ENCODE measurements at places on chromosomes 7 and 10.

DNA sequence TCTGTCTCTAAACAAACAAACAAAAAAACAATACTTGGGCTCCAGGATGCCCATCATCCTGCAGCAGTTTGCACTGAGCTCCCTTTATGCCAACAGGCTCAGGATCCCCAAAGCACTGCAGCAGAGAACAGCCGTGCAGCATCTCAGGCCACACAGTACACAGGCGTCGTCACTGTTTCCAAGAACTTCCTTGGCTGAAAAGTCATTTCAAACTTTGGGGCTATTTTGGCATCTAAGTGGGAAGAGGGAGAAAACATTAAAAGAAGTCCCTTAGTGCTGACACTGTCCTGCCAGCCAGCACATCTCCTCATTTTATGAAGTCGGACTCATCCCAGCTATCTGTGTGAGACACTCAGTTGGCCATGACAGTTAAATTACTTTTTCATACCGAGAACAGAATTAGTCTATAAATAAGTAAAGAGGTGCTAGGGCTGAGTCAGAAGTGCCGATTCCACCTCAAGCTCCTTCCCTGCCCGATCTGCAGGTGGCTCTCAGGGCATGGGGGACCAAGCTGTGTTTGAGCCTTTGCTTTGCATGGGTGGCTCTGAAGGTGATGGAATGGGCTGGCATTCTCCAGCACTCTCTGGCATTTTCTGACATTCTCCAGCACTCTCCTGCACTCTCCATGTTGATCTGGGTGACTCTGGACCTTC is 68.5 kb downstream of the PTPRN2 start:
- no peak for DNase-seq

DNA sequence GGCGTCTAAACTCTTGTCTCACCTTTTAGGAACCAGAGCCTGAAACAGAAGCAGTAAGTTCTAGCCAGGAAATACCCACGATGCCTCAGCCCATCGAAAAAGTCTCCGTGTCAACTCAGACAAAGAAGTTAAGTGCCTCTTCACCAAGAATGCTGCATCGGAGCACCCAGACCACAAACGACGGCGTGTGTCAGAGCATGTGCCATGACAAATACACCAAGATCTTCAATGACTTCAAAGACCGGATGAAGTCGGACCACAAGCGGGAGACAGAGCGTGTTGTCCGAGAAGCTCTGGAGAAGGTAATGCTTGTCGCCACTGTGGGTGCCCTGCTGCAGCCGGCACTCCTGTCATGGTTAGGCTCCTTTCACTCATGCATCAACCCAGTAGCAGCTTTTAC is 113.1 kb downstream of the ZMYND11 start:
- DNase-seq, result no peak

GRCh38 chr7:22469371-22470143 is 30.4 kb downstream of the STEAP1B start:
- no peak for DNase-seq

DNA sequence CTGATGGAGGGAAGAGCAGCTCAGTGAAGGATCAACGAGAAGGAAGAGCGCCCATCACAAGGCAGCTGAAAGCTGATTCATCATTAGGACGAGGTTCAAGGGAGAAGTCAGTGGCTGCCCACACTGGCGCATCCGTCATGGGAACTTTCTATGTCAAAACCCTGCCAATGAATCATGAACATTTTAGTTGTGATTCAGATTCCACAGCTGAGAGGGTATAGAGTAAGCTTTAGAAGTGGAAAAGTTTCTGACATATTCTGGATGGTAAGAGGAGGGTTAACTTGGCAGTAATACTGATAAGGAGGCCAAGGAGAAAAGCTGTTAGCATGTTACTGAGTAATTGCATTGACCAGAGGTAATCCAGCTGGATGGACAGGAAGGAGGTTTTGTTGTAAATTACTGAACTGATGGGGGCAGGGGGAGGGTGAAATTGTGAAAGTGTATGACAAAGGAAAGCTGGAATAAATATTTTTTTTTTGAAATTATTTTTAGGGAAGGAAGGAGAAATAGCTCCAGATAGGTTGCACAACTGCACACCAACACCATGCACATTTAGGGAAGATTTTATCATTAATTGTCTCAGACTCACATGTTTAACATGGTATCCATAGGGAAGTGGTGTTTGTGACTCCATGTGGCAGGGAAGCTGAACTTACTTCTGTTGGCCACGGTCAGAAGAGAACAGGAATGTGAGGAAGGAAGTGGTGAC is 78.3 kb upstream of the NRP1 start:
- no peak for DNase-seq

DNA sequence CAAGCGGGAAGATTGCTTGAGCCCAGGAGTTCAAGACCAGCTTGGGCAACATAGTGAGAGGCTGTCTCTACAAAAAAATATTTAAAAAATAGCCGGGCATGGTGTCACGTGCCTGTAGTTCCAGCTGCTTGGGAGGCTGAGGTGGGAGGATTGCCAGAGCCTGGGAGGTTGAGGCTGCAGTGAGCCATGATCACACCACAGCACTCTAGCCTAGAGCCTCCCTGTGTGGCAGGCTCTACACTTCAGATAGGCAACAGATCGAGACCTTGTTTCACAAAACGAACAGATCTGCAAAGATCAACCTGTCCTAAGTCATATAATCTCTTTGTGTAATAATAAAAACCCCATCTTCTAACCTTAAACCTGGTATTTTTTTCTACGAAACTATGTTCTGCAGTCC is 76.8 kb downstream of the PTEN start:
- no peak for DNase-seq

DNA sequence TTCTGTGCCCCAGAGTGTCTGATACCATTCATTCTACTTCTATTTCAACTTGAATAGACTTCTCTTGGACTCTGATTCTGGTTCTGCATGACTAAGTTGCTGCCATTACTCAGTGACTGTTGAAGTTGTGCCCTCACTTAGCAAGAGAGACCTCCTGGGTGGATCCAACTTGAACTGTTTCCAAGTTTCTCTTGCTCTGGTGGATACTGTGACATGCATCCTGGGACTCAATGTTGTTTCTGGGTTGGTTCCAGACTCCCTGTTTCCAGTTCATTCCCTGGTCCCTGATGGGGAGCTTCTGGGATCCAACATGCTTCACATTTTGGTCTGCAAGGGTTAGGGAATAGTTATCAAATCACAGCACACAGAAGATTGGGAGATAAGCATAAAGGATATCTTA is 26.2 kb upstream of the PRPF18 start:
- DNase-seq, result no peak

DNA sequence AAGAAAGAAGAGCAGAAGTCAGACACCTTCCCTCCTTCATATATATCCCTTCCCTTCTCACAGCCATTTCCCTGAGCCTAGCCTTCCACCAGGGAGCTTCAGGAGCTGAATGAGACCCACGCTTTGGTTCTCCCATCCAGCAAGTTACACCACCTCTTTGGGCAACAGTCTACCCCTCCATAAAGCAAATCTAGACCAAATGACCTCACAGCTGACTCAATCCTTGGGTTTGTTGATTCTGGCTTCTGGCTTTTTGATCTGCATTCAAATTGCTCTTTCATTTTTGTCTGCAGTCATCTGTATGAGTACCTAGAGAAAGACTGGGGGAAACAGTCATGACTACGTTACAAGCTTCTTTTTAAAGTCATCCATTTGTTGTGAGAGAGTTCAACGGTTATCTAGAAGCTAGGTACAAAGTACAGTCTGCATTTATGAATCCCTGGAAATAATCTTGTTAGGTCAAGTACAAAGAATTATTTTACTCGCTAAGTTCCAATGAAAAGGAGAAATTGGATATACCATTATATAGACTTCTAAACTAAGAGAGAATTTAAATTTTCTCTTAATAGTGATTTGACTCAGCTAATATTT is 86.3 kb downstream of the RAB11FIP2 start:
- no peak for DNase-seq

DNA sequence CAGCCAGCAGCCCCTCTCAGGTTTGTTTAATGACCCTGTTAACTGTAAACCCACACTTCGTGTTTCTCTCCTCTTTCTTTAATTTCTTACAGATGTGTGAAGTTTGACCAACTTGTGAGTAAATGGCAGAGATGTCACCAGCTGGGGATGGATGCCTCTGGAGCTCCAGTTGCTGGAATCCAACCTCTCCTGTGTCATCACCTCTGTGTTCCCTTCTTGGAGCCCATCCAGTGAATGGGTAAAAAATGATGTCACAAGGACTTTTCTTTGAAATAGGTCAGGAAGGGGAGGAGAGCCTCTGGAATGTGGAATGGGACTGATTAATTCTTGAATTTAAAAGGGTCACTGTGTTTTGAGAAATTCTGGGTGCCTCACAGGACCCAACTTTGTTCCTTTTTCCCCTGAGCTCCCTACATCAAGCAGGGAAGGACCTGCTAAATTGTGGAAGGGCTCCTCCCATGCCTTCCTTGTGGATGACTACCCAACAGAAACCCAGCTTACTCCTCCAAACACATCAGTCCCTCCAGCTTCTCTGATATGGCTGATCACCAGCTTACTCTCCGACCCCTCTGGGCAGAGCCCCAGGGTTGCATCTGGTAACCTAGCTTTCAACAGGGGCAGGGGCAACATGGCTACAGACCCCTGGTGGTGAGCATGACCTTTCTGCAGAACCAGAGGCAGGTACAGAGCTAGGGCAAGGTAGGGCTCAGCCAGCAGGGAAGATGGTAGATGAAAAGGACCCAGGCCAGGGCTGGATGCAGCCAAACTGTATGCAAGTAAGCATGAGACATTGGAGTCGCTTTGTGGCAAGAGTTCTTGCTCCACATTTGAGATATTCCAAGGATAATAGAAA is 67.5 kb downstream of the STRA8 start:
- DNase-seq, result no peak

DNA sequence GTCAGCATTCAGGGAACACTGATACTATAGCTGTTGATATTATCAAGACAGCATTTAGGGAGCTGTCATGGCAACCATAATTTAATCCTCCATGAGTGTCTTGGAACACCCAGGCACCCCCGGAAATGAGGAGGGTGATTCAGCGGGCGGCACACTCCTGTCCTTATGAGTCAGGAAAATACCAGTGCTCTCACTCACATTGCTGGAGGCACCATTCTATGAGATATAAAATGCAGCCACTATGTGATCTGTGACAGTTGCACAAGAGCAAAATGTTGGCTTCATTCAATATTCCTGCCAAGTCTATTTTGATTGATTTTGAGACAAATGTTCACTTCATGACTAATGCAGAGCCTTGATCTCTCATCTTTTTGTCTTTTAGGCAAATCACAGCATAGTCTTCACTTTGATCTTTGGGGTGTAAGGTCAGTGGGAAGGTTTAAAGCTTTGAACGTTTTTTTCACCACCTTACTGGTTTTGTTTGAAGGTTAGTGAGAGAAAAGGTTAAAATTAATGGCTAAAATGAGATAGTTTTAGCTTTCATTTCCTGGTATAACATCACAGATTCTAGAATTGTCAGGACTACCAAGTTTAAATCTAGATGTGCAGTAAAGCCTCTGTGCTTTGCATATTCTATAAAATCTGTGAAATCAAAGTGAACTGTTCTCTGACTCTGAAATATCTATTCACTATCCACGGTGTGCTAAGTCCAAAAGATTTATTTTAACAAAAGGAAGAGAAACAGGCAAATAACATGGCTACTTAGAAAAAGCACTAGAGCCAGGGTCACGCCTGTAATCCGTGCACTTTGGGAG is 12.4 kb upstream of the ARHGAP12 start:
- no peak for DNase-seq

- DNase-seq, result no peak
These were observed 129.6 kb upstream of the CCDC6 start for GRCh38 chr10:60035984-60036383.

- no peak for DNase-seq
These were observed 44.9 kb downstream of the IL6 start for GRCh38 chr7:22771872-22772228.

GRCh38 chr10:43912469-43912868 is 263.8 kb upstream of the ZNF32 start:
- no peak for DNase-seq

GRCh38 chr10:68239596-68240150 is 7.8 kb upstream of the ATOH7 start:
- DNase-seq, result no peak

DNA sequence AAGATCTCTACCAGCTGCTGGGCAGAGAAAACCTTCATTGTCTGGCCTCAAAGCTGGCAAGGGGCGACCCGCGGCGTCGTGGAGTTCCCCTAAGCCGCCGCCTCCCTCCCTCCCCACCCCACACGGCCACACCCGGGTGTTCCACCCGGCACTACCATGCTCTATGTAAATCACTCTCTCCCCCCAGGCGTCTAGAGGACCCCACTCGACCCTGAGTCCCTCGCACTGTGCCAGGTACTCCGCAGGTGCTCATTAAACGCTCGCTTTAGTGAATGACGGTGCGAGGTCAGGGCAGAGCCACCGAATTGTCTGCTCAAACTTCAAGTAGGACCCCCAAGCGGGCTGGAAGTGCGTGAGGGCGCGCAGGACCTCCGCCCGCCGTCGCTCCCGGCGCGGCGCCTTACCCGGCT is 628 bp downstream of the PARP12 start:
- DNase-seq, result peak; percentile 50

GRCh38 chr10:8508882-8509281 is 454.4 kb downstream of the GATA3 start:
- DNase-seq, result no peak

- DNase-seq, result no peak
These were observed 3.9 kb downstream of the HIP1 start for GRCh38 chr7:75734586-75735458.

DNA sequence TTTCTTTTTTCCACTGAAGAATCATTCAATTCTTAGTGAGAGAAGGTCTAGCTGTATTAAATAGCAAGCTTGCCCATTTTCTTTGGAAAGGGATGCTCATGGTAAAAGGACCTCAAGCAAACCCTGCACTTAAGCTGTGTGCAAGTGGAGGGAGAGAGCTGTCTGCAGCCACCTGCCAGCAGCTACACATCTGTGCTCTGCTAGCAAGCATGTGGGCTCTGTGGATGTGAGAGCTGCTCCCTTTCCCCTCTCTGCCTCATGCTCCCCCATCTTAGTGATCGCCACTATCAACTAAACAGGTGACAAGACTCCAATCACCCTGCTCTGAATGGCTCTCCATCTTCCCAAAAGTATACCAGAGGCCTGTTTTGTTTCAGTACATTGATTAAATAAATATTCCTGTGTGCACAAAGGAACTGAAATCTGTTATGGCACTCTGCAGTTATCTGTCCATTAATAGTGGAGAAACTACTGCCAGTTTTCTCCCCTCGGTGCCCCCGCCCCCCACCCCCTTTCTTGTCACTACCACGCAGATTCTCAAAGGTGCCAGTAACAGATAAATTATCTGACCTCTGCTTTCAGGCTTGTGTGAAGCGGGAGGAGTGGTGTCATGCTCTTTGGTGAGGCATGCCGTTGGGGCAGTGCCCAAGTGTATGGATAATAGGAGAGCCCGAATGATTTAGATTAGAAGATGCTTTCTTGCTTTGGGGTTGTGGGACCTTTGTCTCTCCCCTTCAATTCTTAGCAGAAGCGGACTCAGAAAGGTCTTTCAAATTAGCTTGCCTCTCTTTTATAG is 26.4 kb downstream of the AUTS2 start:
- no peak for DNase-seq
